ENCODE measurements at places on chromosomes 3 and 15. TPM values are rescaled to one million over a fixed set of nuclear protein-coding genes. Genes with fewer than 3 reads are reported as not detected.

RUBCN gene
- total RNA-seq: 4.9 TPM

CCNB2 gene
- 43.2 TPM for total RNA-seq

CD276 gene
- total RNA-seq: 61.4 TPM

ADGRG7 gene
- total RNA-seq: not detected

VWA5B2 gene
- not detected for total RNA-seq

GOLGA6L4 gene
- total RNA-seq: 0.97 TPM

BCHE gene
- 36.5 TPM for total RNA-seq

CFAP92 gene
- total RNA-seq: not detected

PLAAT1 gene
- total RNA-seq: not detected

Measured in epithelial cell of umbilical artery (primary cell).